Kidney (tissue), 22 donors: ENCODE measurements at places on chromosomes 6 and 20. TPM values are rescaled to one million over a fixed set of nuclear protein-coding genes. Genes with fewer than 3 reads are reported as not detected.

The XKR7 gene
- total RNA-seq: 0.06 TPM

The CHRNA4 gene
- total RNA-seq: 0.44 TPM

GRCh38 chr6:100466410-100467128 is 1.8 kb upstream of the SIM1 start:
- peaks cover 61% of the 10 kb centered on the region for H3K27me3 ChIP-seq
- peak overlapping the region; percentile 94 for H3K27ac ChIP-seq
- H3K36me3 ChIP-seq: peaks cover 5% of the 10 kb centered on the region
- DNase-seq: peak; percentile 72
- no peaks in the 10 kb centered on the region for H3K4me1 ChIP-seq

DNA sequence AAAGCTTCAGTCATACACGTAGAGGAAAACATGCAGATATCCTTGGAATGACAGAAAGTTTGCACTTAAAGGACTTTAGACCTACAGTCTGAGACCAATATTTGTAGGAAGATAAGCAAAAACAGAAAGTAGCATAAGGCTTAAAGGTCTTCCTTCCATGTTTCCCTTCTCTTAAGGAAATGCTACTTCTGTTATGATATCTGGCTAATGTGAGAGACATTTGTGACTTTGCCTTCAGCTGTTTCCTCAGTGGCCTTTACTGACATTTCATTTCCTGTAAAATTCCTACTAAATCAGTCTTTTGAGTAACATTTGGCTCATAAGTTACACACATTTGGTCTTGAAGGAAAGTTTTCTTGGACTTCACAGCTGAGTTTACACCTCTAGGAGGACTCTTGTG is 713.4 kb downstream of the TBC1D32 start:
- no peaks in the 10 kb centered on the region for H3K4me1 ChIP-seq
- no peak for DNase-seq
- H3K36me3 ChIP-seq: no peaks in the 10 kb centered on the region
- H3K27me3 ChIP-seq: no peaks in the 10 kb centered on the region
- H3K4me3 ChIP-seq: no peak overlapping the region

The NTSR1 gene
- total RNA-seq: 0.09 TPM

DNA sequence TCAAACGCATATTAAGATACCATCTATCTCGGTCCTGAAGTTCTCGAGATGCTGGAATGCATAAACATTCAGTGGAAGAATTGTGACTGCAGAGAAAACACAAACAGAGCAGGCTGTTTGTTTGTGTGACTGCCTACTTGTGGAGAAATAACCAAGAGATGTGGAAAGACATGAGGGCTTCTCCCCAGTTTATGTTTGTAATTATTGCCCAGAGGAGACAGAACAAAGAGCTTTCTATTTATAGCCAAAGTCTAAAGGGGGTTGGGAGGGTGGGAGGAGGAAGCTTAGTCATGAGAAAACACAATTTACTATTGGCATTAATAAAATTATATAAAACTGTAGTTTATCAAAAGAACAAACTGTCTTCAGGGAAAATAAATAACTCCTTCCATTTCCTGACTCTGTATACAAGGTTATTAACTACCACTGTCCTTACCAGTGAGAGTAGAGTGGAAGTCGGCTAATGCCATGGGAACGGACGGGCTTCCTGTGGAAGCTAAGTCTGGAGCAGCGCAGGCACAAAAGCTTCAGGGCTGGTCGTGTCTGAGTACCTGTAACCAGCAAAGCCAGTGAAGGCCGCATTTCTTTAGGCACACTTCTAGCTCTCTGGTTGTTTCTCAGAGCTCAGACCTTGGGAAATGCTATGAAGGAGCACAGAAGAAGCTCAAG is 200.2 kb upstream of the SUPT3H start:
- DNase-seq: no peak
- no peaks in the 10 kb centered on the region for H3K4me1 ChIP-seq
- H3K36me3 ChIP-seq: no peaks in the 10 kb centered on the region
- H3K27me3 ChIP-seq: no peaks in the 10 kb centered on the region
- no peak overlapping the region for H3K27ac ChIP-seq
